Vagina (tissue), 2 donors: ENCODE measurements at places on chromosomes 6 and 20. TPM values are rescaled to one million over a fixed set of nuclear protein-coding genes. Genes with fewer than 3 reads are reported as not detected.

PRDM1 gene
- total RNA-seq: 27.0 TPM

DNA sequence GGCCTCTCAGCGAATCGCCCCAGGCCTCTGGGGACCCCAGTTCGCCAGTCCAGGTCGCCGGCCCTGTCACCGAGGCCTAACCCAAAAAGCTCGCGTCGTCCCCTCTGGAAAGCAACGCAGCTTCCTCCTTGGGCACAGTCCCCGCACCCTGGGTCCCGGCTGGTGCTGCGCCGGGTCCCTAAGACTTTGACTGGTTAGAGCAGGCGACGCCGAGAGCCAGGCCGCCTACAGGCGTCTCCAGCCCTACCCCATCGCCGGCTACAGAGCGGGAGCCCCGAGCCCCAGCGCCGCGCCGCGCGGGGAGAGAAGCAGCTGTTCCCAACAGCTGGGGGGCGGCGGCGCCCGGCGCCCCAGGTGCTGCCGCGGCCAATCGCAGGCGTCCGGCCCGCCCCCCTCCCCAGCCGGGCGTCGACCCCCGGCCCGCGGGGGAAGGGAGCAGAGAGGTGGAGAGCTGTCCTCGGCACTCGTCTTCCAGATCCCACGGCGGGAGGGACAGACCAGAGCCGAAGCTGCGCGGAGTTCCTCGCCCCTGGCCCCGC is 540 bp upstream of the RBM24 start:
- peaks cover 6% of the 10 kb centered on the region for H3K4me1 ChIP-seq
- peak overlapping the region; percentile 90 for H3K4me3 ChIP-seq
- H3K36me3 ChIP-seq: no peaks in the 10 kb centered on the region
- no peaks in the 10 kb centered on the region for H3K27me3 ChIP-seq
- DNase-seq: no peak

- H3K36me3 ChIP-seq: no peaks in the 10 kb centered on the region
- H3K27ac ChIP-seq: peak overlapping the region; percentile 28
- H3K4me1 ChIP-seq: peaks cover 7% of the 10 kb centered on the region
- H3K4me3 ChIP-seq: no peak overlapping the region
Observed at GRCh38 chr6:159959165-159959975, 9.5 kb upstream of the IGF2R start.

CNPY3 gene
- 30.2 TPM for total RNA-seq

PPP2R5D gene
- 26.3 TPM for total RNA-seq

GRCh38 chr20:53576586-53577318 is 16.9 kb downstream of the ZNF217 start:
- H3K4me3 ChIP-seq: no peak overlapping the region
- no peaks in the 10 kb centered on the region for H3K27me3 ChIP-seq
- peaks cover 42% of the 10 kb centered on the region for H3K4me1 ChIP-seq
- H3K27ac ChIP-seq: no peak overlapping the region
- H3K36me3 ChIP-seq: peaks cover 57% of the 10 kb centered on the region

DNA sequence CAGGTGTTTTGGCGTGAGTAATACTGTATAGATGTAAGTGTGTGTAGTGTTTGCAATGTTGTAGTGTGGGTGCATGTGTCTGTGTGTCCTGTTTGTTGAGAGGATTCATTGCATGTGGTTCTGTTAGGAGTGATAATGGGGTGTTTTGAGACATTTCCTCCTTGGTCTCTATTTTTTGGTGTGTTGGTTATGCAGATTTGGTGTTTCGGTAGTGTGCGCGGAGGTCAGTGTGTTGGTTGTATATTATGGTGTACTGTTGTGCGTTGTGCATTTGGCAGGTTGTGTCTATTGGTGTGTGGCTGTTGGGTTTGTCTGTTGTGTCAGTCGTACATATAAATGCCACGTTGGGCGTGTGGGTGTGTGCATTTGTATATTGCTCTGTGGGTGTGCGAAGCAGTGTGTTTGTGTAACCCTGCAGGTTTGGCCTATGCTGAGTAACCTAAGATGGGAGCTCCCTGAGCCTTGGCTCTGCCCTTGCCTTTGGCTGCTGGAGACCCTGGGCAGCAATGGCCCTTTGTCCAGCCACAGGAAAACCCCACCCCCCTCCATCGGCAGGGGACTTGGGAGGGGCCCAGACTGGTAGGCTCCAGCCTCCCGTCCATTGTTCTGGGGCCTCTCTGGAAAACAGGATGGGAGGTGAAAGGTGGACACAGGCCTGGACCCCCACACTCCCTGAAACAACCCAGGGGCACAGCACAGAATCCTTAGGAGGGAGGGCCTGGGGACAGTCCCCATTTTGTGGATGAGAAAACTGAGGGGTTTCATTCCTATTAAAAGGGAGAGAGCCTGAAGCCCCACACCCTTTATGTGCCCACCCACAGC is 10.3 kb upstream of the ID1 start:
- H3K4me3 ChIP-seq: no peak overlapping the region
- peaks cover 33% of the 10 kb centered on the region for H3K4me1 ChIP-seq
- peak overlapping the region; percentile 73 for H3K27ac ChIP-seq
- no peaks in the 10 kb centered on the region for H3K27me3 ChIP-seq
- DNase-seq: no peak
- no peaks in the 10 kb centered on the region for H3K36me3 ChIP-seq

DNA sequence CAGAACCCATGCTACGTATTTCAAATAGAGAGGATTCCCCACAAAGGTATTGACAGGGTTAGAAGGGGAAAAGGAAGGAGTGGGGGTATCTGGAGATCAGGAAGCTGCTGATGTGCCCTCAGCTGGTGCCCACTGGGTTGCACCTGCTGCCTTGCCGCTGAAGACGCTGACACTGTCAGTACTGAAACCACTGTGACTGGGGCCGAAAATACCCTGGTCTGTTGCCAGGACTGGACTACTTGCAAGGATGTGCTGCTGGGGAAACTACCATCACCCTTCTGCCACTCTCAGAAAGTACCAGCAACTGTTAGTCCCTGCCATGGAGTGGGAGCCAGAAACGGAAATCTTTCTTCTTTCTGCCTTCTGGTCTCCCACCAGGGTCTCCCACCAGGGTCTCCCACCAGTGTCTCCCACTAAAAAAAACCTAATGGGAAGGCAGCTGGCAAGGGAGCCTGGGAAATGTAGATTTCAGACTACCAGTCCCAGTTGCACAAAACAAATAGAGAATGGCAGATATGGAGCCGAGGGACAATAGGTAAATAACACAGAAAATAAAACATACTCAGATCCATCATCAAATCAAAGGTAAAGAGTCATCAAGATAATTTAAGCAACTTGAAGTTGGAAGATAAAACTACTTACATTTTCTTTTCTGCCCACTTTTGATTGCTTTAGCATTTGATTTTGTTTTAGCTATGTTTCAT is 204.8 kb downstream of the TPBG start:
- no peaks in the 10 kb centered on the region for H3K4me1 ChIP-seq
- no peak overlapping the region for H3K4me3 ChIP-seq
- no peak for DNase-seq
- H3K27me3 ChIP-seq: no peaks in the 10 kb centered on the region

- no peaks in the 10 kb centered on the region for H3K4me1 ChIP-seq
- no peak for DNase-seq
- no peak overlapping the region for H3K27ac ChIP-seq
- no peaks in the 10 kb centered on the region for H3K36me3 ChIP-seq
- no peak overlapping the region for H3K4me3 ChIP-seq
Observed at GRCh38 chr6:70538376-70538775, 28.4 kb upstream of the SDHAF4 start.

DNA sequence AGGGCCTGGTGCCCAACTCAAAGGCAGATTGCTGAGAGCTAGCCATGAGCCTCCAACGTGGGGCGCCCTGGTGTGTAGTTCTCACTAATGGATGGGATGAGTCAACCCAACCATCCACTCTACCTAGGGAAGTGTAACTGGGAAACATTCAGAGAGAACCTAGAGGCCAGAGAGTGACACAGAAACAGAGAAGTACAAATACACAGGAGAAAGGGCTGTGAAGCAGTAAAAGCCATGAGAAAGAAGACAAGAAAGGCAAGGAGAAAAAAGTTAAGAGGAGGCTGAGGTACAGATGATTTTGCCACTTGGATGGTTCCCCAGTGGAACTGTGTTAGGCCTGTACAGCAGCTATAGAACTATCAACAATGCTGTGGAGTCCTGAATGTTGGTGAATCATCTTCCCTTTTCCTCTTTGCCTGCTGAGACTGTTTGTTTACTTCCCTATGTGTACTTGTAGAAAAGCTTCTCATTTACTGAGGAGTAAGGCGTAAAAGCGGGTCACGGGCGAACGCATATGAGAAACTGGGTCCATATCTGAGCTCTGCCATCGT is 39.0 kb downstream of the MAN1A1 start:
- H3K27me3 ChIP-seq: no peaks in the 10 kb centered on the region
- H3K36me3 ChIP-seq: no peaks in the 10 kb centered on the region
- no peak overlapping the region for H3K4me3 ChIP-seq
- no peak for DNase-seq
- H3K27ac ChIP-seq: no peak overlapping the region
- peaks cover 49% of the 10 kb centered on the region for H3K4me1 ChIP-seq

DNA sequence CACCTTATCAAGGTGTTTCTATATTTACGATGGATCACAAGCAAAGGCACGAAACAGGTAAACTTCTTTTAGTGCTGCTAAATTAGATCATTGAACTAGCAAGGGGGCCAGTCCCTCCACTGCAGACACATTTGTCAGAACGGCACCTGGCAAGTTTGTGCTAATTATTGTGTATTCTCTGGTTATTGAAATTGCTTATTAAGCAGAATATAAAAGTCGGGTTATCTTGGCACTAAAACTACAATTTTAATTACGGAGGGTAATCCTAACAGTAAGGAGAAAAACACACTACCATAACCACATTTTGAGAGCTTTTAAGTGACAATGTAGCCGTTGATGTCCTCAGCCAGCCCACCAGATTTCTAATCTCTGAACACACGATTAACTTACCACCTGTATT is 118.9 kb upstream of the BTN3A2 start:
- H3K36me3 ChIP-seq: no peaks in the 10 kb centered on the region
- H3K27me3 ChIP-seq: no peaks in the 10 kb centered on the region
- DNase-seq: no peak
- no peak overlapping the region for H3K27ac ChIP-seq
- no peak overlapping the region for H3K4me3 ChIP-seq

DNA sequence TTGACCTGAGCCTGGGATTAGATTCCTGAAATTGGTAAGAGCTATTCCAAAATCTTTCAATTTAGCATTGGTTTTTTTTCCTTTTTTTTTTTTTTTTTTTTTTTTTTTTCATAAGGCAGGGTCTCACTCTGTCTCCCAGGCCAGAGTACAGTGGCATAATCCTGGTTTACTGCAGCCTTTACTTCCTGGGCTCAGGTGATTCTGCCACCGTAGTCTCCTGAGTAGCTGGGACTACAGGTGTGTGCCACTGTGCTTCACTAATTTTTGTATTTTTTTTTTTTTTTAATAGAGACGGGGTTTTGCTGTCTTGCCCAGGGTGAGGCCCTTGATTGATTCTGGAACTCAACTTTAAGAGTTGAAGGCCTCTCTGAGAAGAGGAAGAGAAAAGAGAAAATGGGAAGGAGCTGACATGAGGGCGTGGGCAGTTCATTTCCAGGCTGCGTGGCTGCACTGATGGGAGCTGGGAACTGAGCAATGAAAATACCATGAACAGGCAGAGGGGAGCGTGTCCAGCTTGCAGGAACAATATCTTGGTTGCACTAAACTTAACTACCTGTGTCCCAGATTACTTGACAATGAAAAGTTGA is 24.6 kb downstream of the KDM1B start:
- no peak overlapping the region for H3K27ac ChIP-seq
- H3K36me3 ChIP-seq: peaks cover 3% of the 10 kb centered on the region
- H3K4me3 ChIP-seq: no peak overlapping the region
- no peaks in the 10 kb centered on the region for H3K4me1 ChIP-seq
- no peak for DNase-seq

DNA sequence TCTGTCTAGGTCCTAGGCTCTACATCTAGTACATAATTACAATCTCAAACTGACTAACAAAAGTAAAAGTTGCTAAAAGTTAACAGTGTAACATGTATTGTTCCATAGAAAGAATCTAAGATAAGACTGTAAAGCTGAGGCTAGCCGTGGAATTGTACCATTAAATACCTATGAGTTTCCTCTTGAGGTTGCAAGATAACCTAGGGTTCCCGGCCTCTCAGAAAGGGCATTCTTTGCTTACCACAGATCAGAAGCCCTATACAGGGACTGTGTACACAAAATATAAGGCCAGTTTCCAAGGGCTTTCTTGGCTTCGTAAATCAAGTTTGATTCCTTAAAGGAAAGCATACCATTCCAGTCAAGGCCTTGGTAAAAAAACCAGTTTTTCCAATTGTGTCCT is 11.5 kb upstream of the SLC52A3 start:
- H3K4me1 ChIP-seq: no peaks in the 10 kb centered on the region
- H3K4me3 ChIP-seq: no peak overlapping the region

DNA sequence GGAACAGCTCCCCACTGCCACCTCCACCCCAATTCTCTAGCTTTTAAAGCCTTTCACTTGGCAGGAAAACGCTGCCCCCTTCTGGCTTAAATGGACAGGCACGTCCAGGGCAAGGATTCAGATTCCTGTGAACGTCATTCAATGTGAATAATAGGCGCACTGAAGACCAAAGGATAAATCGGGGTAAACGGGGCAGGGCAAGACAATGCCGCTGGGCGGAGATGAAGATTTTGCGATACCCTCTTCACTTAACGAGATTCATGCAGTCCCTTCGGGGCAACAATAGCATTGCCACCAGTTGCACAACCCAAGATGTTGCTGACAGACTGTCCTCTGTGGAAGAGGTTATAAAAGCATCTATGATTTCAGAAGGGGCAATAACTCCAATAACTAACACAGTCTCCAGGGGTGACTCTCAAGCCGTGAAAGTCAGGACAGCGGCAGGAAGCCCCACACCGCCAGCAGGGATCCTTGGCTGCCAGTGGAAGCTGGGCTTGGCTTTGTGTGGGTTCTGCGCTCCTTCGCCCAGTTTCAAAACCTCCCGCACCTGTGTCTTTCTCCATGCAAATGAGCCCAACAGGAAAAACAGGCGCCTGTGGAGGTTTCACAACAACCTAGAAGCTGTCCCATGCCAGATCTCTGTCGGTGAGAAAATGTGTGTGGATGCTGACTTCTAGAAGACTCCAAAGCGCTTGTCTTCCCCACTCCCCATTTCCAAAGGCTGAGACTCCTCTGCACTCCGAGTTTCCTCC is 291.8 kb downstream of the BMP7 start:
- peaks cover 11% of the 10 kb centered on the region for H3K4me1 ChIP-seq
- no peak overlapping the region for H3K4me3 ChIP-seq
- DNase-seq: no peak
- H3K27me3 ChIP-seq: no peaks in the 10 kb centered on the region
- H3K27ac ChIP-seq: no peak overlapping the region

DNA sequence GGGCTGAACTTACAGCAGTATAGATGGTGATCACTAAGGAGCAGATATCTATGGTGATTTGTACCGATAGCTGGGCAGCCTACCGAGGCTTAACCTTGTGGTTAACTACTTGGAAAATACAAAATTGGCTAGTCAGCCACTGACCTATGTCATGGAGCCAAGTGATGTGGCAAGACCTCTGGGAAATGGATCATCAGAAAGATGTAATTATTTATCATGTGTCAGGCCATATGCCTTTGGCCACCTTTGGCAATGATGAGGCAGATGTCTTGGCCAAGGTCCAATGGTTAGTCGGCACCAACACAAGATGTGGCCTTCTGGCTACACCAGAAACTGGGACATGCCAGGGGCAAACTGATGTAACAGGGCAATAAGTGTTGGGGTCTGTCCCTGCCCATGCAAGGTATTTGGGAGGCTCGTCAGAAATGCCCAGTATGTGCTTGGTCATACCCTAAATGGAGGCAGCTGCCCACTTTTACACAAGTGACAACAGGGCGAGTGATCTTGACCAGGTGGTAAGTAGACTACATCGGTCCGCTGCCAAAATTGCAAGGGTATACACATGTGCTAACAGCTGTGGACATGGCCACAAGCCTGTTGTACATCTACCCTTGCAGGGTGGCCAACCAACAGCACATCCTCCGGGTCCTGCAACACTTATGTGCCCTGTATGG is 30.1 kb downstream of the HDDC2 start:
- H3K4me1 ChIP-seq: no peaks in the 10 kb centered on the region
- H3K27me3 ChIP-seq: no peaks in the 10 kb centered on the region
- peaks cover 4% of the 10 kb centered on the region for H3K36me3 ChIP-seq
- no peak overlapping the region for H3K27ac ChIP-seq

RIPPLY2 gene
- not detected for total RNA-seq
